Ovary (tissue), 10 donors: ENCODE measurements at places on chromosomes 11 and 22.
A peak's percentile ranks its signal among the peaks of the same experiment; 100 is the strongest.

DNA sequence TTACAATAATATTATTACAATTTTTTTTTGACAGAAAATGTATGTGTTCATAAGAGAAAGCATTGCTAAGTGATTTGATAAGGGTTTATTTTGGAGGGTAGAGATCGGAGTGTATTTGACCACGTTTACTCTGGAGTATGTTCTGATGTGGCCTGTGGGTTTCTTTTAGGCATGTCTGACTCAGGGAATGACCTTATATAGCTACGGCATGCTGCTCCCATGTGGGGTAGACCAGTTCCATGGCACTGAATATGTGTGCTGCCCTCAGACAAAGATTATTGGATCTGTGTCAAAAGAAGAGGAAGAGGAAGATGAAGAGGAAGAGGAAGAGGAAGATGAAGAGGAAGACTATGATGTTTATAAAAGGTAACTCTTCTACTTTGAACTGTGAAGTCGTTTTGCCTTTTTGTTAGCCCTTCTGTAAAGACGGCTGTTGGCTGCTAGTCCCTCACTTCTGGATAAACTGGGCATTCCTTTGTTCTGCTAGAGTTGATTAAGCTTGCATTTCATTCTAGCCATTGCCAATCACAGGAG lies 38.1 kb upstream of the ST14 start:
- no peak for DNase-seq

- DNase-seq: no peak
Measured at GRCh38 chr22:49415151-49415951, 412.3 kb downstream of the BRD1 start.

DNA sequence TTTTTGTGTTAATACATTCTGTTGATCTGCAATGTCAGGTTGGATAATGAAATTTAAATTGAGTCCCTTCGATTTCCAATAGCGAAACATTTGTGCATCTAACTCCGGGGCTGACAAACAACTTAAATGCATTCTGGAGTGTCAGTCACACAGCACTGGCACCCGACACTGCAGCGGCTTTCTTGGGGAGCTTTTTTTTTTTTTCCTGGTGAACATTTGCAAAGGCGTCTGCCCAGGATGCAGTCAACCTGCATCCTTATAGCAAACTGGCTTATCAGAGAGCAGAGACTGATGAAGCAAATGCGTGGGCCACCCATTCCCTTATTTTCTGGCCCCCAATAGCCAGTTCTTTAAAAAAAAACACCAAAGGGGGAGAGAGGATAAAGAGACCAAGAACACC lies 1167.7 kb downstream of the LRRC4C start:
- DNase-seq: no peak

- no peak for DNase-seq
Measured at GRCh38 chr22:37132773-37133172, 16.9 kb downstream of the IL2RB start.

GRCh38 chr11:65152122-65152521 lies 17.8 kb upstream of the SYVN1 start:
- DNase-seq: no peak

DNA sequence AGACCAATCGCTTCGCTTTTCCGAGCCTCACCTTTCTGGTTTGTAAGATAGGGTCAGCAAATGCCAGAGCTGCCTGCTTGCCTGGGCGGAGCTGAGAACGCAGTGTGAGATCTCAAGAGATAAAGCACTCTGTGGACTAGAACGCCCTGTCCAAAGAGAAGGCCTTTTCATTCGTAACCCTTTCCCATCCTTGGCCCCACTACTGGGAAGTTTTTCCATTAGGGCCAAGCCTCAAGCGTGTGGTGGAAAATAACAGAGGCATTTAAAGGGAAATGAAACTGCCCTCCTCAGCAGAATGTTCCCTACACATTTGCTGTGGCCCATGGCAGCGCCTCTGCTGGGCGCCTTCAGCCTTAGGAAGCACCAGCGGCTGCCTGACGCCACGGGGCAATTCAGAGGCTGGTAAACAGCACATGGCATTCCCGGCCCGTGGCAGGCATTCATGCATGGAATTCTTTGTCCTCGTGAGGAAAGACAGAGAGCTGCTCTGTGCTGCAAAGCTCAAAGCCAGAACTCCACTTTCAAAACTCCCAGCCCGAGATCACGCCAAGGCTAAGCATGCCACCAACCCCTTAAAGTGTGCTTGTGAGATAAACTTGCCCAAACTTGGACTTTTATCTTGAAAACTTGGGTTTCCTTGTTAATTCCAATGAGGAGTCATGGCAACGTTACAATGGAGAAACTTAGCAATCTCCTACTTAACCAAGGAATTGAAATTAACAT lies 38.1 kb downstream of the AHNAK start:
- peak; percentile 22 for DNase-seq

- DNase-seq: no peak
Measured at GRCh38 chr22:36211237-36211861, 9.7 kb upstream of the APOL4 start.
